ENCODE measurements at places on chromosomes 11 and 22.

- DNase-seq = no peak
Measured at GRCh38 chr11:8192896-8193209, 24.0 kb upstream of the RIC3 start.

DNA sequence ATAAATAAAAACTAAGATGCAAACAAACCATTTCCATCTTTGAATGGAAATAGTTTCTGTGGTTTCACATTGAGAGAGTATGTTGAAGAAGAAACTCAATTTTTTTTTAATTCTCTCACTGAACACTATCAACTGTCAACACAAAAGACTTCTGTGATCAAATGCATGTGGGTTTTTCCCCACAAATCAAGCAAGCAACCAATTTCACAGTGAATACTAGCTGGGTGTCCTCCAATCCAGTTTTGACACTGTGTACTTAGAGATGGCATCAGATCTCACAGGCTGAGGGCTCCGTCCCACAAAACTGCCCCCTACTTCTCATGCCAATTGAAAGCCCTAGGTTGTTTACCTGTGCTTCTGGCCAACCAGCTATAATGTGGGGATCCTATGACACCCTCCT is 34.5 kb downstream of the CTSC start:
- no peak for DNase-seq

DNA sequence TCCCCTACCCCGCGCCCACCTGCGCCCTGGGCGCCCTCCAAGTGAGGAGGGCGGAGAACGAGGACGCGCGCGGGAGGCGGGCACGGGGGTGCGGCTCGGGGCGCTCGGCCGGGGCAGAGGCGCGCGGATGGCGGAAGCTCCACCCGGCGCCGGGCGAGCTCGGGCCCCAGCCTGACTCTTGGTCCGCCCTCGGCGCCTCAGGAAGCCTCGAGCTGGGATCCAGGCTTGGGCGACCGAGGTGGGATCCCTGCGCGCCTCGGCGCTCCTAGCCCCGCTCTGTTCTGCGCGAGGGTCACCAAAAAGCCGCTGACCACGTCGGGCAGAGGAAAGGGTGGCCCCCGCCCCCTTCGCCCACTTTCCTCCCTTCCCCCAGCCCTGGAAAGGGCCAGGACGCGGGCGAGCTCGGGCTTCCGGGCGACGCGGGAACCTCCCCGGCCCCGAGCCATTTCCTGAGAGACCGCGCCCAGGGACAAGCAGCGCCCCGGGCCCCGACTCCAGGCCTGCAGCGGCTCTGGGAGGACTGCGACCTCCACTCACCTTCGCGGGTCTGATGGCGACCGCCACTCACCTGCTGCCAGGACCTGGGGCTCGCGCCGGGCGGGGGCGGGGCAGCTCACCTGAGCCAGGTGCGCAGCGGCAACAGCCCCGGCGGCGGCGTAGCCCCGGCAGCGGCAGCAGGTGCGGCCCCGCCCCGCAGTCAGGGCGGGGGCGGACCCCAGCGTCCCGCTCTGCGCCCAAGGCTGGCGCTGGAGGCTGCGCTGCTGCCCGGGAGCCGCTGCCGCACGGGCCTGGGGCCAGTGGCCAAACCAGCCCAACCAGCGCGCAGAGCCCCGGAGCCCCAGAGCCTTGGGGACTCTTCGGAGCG is 2.2 kb upstream of the SIGIRR start:
- peak; percentile 37 for DNase-seq

DNA sequence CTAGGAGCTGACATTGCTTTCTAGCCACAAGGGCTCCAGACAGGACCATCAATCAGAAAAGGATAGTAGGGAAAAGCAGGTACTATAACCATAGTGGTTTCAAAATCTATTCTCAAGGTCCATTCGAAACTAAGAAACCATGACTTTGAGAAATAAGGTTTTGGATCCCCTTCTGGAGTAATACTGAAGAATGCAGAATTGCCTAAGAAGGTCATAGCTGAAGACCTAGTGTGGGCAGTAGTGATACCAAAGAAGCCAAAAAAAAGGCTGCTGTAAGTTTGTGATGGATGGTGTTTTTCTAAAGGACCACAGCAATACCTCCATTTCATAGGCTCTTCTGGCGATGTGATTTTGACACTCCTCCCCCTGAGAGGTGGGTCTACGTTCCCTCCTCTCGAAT is 163.1 kb downstream of the MAML2 start:
- DNase-seq = no peak

DNA sequence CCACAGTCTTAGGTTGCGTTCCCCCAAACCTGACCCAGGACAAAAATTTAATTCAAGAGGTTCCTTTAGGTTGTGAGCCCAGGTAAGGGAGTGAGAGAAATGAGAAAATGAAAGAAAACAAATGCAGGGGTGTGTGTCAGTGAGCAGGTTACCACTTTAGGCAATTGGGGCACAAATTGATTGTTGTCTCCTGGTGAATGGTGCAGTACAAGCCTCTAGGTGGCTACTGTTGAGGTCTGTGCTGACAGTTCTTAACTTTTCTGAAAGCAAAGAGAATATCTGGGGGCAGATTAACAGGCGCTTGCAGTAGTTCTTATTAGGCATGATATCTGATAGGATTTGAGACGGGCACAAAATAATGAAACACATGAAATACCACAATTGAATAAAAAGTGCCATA is 894.6 kb downstream of the FAM181B start:
- no peak for DNase-seq

GRCh38 chr11:132050049-132050448 is 679.6 kb downstream of the NTM start:
- DNase-seq = no peak

DNA sequence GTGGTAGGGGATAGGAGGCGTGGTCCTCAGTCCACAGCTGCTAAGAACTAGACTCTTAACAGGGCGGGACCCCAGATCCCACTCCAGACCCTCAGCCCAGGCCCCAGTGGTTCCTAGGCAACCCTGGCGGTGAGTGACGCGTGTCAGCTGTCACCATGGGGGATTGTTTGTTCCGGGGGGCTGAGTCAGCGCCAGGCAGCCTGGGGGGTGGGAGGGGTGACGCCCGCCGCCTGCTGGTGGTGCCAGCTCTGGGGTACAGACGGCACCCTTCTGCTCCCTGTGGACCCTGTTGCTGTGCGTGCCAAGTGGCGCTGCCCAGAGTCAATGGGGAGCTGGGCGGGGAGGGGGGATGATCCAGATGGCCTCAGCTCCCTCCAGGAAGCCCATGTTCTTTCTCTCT is 2.5 kb downstream of the CNIH2 start:
- DNase-seq = no peak

DNA sequence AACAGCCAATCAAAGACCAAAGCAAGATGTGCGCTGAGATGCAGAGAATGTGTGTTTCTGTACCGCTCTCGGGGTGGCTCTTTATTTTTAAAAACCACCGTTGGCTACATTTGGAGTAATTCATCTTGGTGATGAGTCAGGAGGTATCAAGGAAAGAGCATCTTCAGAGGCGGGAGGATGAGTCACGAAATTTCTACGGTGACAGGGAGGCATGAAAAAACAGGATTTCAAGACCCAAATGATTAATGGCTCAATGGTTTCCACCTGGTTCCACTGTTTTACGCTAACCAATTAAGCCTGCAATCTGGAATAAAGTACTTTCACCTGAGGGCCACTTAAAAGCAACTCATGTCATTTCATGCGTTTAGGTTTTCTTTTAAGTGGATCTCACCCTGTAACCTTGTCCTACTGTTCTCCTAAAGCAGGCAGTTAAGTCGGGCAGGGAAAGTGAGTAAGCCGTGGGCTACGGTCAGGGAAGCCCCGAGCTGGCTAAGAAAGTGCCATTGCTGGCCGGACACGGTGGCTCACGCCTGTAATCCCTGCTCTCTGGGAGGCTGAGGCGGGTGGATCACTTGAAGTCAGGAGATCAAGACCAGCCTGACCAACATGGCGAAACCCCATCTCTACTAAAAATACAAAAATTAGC is 74.6 kb downstream of the CELSR1 start:
- DNase-seq = no peak

DNA sequence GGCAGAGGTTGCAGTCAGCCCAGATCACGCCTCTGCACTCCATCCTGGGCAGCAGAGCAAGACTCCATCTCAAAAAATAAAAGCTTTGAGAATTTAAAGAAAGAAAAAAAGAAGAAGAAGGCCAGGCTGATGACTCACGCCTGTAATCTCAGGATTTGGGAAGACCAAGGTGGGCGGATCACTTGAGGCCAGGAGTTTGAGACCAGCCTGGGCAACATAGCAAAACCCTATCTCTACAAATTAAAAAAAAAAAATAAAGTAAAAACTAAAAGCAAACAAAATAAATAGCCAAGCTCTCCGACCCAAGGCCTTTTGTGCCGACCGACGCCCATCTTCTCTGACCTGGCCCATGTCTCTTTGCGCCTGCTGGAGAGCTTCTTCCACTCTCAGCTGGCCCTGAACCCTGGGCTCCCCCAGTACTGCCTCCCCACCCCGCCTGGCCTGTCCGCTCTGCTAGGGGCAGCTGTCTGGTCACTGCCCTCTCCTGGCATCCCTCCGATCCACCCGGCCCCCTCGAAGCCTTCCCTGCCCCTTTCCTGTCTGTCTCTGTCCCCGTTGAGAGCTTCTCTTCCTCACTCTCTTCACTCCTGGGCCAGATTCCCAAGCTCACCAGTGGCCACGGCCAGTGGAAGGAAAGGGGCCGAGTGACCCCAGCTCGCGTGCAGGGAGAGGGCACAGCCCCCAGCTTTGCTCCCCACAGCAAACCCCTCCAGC is 4.8 kb upstream of the LSP1 start:
- DNase-seq = no peak

- no peak for DNase-seq
Measured at GRCh38 chr11:64244107-64244506, 2.6 kb downstream of the PPP1R14B start.

- DNase-seq = no peak
Measured at GRCh38 chr11:78763664-78764063, 189.0 kb upstream of the NARS2 start.

DNA sequence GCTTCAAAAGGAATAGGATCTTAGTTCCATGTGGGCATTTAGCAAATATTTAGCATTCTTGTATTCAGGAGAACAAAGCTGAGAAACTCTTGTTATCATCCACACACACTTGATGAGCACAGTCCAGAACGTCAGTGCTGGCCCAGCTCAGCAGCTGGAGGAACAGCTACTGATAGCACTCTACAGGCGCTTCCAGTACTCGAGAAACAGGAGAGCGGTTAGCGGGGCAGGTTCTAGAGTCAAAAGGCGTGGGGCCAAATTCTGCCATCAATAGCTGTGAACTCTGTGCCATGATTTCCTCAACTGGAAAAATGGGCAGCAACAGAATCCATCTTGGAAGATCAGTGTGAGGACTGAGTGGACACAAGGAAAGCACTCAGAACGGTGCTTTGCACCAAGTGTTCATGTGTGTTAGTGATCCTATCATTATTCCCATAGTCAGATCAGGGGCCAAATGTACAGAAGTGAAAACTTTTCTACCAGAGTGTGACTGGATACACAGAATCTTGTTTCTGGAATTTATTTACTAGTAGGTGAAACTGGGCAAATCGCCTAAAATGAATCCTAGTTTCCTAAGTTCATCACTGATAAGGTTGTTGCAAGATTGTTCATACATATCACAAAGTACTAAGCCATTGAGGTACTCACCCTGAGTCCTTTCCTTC is 3.2 kb downstream of the JOSD1 start:
- DNase-seq = no peak

- DNase-seq = no peak
Measured at GRCh38 chr11:119891055-119891768, 162.2 kb upstream of the NECTIN1 start.

DNA sequence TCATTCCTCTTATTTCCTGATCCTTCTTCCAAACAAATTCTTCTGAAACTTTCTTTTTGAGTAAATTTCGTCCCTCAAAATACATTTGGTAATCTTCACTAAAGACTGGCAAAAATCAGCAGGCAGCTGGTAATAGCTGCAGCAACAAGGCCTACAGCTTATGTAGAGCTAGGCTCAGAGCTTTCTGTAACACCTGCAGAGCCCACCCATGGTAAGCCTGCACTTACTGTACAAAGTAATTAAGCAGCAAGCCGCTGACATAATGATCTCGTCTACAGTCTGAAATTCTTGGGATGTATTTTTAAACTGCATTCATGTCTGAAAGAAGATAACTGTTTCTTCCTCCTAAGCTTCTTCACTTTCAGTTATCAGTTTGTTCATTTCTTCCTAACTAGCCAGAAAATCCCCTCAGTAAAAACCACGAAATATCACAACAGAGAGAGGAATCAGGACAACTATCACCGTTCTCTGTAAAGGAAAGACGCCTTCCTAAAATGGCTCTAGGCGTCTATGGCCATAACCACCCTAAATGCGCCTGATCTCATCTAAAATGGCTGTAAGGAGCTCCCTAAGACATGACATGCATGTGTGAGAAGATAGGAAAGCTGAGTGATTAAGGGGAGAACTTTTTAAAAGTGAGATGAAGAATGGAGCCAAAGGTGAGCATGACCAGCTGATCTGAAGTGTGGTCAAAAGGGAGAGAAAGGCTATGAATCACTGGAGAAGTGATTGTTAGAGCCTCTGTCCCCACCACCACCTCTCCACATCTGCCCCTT is 56.2 kb downstream of the DENND5A start:
- no peak for DNase-seq

DNA sequence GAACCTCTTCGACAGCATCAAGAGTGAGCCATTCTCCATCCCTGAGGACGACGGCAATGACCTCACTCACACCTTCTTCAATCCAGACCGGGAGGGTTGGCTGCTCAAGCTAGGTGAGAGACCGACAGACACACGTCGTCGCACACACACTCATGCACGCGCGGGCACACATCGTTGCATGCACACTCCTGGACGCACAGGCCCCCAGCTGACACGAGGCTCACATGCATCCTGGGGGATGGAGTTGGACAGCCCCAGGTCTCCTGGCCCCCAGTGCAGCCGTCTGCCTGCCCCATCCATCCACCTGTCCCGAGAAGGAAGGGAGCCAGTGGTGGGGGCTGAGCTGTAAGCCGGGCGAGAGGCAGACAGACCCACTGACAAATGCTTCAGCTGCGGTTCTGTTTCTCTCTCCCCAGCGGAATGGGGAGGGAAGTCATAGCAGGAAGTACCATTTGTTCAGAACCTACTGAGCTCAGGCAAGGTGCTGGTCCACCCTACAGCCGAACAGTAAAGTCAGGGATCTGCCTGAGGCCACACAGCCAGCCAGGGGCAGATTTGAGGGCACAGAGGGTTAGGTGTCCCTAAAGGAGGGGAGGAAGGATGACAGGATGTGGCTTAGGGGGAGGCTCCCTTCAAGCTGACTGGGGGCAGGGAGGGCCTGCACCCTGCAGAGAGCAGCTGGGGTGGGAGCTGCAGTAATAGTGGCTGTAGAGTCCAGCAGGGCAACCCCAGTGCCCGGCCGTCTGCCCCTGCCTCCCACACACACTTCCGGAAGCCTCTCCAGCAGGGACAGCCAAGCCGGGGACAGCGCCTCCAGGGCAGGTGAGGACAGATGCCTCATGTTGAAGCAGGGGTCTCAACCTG is 27.1 kb downstream of the CYTH4 start:
- no peak for DNase-seq

DNA sequence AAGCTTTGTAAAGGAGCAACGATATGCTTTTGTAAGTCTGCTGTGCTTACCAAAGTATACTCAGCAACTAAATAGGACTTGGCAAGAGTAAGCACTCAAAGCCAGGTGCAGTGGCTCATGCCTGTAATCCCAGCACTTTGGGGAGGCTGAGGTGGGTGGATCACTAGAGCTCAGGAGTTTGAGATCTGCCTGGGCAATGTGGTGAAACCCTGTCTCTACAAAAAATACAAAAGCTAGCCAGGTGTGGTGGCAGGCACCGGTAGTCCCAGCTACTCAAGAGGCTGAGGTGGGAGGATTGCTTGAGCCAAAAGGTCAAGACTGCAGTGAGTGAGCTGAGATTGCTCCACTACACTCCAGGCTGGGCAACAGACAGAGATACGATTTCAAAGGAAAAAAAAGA is 67.5 kb downstream of the PAK1 start:
- DNase-seq = no peak

GRCh38 chr22:27487600-27488452 is 313.7 kb downstream of the MN1 start:
- no peak for DNase-seq
